ENCODE measurements at places on chromosomes 16 and 17. TPM values are rescaled to one million over a fixed set of nuclear protein-coding genes. Genes with fewer than 3 reads are reported as not detected.

DNA sequence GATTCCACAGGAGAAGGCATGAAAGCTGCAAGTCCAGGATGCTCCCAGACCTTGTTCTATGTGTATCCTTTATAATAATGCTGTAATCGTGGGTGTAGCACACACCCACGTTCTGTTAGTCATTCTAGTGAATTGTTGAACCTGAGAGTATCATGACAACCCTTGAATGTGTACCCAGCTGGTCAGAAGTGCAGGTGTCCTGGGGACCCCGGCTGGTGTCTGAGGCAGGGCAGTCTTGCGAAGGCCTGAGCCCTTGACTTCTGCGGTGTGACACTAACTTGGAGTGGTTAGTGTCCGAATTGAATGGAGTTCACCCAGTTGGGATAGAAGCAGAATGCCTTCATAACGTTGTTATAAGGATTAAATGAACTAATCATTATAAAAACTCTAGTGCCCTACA, 218.0 kb upstream of the TNRC6C start:
- H3K4me1 ChIP-seq: no peaks in the 10 kb centered on the region
- no peak overlapping the region for H3K4me3 ChIP-seq
- H3K36me3 ChIP-seq: no peaks in the 10 kb centered on the region
- H3K27ac ChIP-seq: no peak overlapping the region
- H3K27me3 ChIP-seq: no peaks in the 10 kb centered on the region

The RNF157 gene
- 13.9 TPM for total RNA-seq

- H3K36me3 ChIP-seq: no peaks in the 10 kb centered on the region
- no peaks in the 10 kb centered on the region for H3K27me3 ChIP-seq
- DNase-seq: no peak
Measured at GRCh38 chr17:65573282-65573602, 11.8 kb upstream of the AXIN2 start.

GRCh38 chr16:52073024-52073423, 473.9 kb downstream of the TOX3 start:
- no peak overlapping the region for H3K4me3 ChIP-seq
- no peaks in the 10 kb centered on the region for H3K4me1 ChIP-seq
- no peaks in the 10 kb centered on the region for H3K27me3 ChIP-seq
- no peaks in the 10 kb centered on the region for H3K36me3 ChIP-seq
- no peak for DNase-seq
- H3K27ac ChIP-seq: no peak overlapping the region

GRCh38 chr17:77640252-77640651, 318.3 kb upstream of the TNRC6C start:
- H3K4me3 ChIP-seq: no peak overlapping the region
- peaks cover 8% of the 10 kb centered on the region for H3K4me1 ChIP-seq
- no peaks in the 10 kb centered on the region for H3K36me3 ChIP-seq
- H3K27ac ChIP-seq: no peak overlapping the region

- H3K27me3 ChIP-seq: no peaks in the 10 kb centered on the region
- no peak overlapping the region for H3K27ac ChIP-seq
- peak; percentile 69 for DNase-seq
- peaks cover 85% of the 10 kb centered on the region for H3K4me1 ChIP-seq
Measured at GRCh38 chr16:68074850-68075555, 10.2 kb upstream of the NFATC3 start.

The FSCN2 gene
- total RNA-seq: 0.49 TPM

- peak; percentile 47 for DNase-seq
- peaks cover 36% of the 10 kb centered on the region for H3K4me1 ChIP-seq
- H3K36me3 ChIP-seq: no peaks in the 10 kb centered on the region
- peak overlapping the region; percentile 76 for H3K4me3 ChIP-seq
Measured at GRCh38 chr17:21041741-21042457, 912 bp downstream of the USP22 start.

DNA sequence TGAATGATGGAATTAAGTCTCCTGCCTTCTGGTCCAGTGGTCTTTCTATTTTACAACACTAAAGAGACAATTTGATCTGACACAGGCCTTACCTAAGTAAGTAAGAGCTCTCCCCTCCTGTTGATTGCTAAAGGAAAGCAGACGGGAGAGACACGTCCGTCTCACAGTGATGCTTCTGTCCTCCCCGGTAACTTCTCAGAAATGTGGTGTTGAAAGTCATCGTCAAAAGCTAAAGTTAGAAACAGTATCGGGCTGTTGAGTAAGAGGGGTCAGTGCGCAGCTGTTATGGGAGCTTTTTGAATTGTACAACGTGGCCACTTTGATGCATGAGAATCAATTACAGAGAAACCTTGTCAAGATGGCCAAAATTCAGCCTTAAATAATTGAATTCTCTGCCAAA, 1.9 kb upstream of the RBFOX1 start:
- no peak overlapping the region for H3K27ac ChIP-seq
- H3K4me1 ChIP-seq: no peaks in the 10 kb centered on the region
- H3K4me3 ChIP-seq: no peak overlapping the region
- no peaks in the 10 kb centered on the region for H3K36me3 ChIP-seq
- H3K27me3 ChIP-seq: no peaks in the 10 kb centered on the region

DNA sequence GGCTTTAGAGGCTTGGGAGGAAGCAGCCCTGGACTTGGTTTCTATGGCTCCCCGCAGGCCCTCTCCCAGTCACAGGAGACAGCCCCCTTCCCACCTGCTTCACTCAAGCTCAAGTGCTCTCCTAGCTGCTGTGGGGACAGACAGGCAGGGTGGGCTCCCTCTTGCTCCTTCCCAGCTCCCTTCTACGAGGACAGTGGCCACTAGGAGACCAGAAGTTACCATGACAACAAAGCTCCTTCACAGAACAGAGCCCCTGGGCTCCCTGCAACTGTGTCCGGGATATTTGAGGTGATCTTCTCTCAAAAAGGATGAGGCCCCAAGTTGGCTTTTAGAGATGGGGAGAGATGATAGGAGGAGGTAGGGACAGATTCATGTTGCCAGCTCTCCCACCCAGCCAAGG, 116.3 kb downstream of the AMFR start:
- no peak overlapping the region for H3K27ac ChIP-seq
- no peaks in the 10 kb centered on the region for H3K4me1 ChIP-seq
- no peaks in the 10 kb centered on the region for H3K36me3 ChIP-seq

GRCh38 chr17:74379495-74380085, 12.3 kb downstream of the GPR142 start:
- H3K36me3 ChIP-seq: no peaks in the 10 kb centered on the region
- no peak overlapping the region for H3K4me3 ChIP-seq
- H3K27ac ChIP-seq: no peak overlapping the region
- DNase-seq: peak; percentile 89
- peaks cover 14% of the 10 kb centered on the region for H3K4me1 ChIP-seq
- H3K27me3 ChIP-seq: no peaks in the 10 kb centered on the region

The SULT1A1 gene
- 5.9 TPM for total RNA-seq

The HBM gene
- not detected for total RNA-seq
